ENCODE measurements at places on chromosomes 7 and 10.

GRCh38 chr10:91604553-91605534, 28.0 kb downstream of the PPP1R3C start:
- peak; percentile 78 for DNase-seq

DNA sequence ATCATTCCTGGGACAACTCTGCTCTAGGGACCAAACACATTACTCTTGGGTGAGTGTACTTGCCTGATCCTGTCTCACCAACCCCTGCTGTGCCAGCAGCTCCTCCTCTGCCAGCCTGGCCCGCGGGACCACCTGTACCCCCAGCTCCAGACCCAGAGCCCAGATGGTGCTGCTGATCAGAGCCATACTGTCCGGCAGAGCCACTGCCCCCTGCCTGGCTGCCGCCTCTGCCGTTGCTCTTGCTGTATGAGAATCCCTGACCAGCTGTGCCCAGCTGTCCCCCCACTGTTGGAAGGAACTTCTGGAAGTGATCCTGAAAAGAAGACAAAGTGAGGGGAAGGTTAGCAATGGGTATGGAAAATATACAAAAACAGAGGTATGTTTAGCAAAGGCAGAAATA, 6.9 kb downstream of the MYOZ1 start:
- DNase-seq: no peak

DNA sequence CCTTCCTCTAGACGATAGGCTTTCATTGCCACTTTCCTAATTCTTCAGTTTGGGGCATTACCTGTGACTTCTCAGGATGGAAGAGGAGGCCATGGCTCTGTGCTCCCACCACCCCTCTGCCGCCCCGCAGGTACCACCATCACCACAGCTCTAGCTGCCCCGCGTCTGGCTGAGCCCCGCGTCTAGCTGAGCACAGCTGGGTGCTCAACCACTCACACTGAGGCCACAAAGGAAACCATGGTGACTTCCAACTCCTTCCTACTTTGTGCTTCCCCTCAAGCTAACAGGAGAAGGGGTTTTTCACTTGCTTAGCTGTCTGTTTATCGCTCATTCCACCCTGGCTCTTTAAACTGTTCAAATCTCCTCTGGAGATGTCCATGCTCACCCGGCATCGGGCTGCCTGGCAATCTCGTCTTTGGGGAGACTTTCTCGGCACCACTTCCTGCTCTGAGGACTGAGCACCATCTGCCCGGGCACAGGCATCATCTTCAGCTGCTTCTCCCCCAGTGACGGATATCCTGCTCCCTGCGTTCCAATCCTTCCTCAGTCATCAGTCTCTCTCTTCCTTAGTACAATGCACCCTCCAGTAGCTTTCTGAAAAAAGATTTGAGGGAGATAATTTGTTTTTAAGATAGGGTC, 59.4 kb downstream of the MAD1L1 start:
- DNase-seq: no peak

GRCh38 chr7:87599336-87599735, 1.3 kb downstream of the ABCB1 start:
- no peak for DNase-seq

DNA sequence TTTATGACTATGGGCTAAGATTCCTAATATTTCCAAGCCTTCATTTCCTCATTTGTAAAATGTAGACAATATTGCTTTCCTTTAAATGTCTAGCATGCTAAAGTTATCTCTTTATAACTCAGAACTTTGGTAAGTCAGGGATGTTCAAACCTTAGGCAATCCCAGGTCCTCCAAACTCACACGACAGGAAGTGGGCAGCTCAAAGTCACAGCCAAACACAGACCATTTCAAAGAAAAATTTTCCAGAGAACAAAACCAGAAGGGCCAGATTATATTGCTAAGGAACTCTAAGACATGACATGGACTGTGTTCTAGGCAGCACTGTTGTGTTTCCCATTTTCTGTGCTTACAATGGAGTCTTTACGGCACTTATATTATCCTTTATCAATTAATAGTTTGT, 87.8 kb upstream of the DYNC1I1 start:
- DNase-seq: no peak

DNA sequence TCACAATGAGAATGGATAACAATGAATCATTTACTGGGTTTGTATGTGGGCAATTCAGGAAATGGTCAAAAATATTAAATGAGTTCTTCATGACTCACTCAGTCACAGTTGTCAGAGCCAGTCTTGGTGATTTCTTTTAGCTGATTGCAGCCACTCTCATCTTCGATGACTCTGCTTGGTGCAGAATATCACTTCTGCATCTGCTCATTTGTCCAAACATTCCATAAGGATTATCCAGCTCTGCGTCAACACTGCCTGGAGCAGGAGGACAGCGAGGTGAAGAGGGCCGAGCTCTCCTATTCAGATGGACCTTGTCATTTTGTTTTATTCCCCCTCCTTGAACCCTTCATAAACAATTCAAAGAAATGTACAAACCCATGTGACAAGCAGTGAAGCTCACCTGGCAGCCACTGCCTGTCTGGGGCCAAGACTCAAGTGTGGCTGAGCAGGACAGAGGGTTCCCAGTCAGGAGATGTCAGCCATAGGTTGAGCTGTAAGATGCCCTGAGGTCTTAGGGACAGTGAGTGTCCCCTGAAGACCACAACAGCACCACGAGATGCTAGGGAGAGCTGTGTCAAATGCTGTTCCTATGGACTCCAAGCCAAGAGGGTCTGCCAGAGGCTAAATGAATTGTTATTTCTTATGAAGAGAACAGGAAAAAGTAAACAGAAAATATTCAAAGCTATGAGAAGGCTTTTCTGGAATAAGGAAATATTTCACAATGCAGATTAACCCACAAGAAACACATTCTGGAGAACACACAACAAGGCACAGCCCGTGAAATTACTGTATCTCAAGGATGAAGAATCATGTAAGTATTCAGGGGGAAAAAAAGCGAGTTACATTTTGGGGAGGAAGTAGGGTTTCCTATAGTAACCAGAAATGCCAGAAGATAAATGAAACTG, 33.1 kb upstream of the EGFR start:
- DNase-seq: peak; percentile 54

GRCh38 chr10:115857856-115858255, 415.1 kb downstream of the GFRA1 start:
- peak; percentile 97 for DNase-seq

Measured in renal cortical epithelial cell (primary cell).